ENCODE measurements at places on chromosomes 6 and 20.
A peak's percentile ranks its signal among the peaks of the same experiment; 100 is the strongest.

- no peak for DNase-seq
These were observed 41.1 kb downstream of the FARS2 start for GRCh38 chr6:5302220-5302946.

- no peak for DNase-seq
These were observed 1.3 kb downstream of the C20orf202 start for GRCh38 chr20:1204576-1204975.

DNA sequence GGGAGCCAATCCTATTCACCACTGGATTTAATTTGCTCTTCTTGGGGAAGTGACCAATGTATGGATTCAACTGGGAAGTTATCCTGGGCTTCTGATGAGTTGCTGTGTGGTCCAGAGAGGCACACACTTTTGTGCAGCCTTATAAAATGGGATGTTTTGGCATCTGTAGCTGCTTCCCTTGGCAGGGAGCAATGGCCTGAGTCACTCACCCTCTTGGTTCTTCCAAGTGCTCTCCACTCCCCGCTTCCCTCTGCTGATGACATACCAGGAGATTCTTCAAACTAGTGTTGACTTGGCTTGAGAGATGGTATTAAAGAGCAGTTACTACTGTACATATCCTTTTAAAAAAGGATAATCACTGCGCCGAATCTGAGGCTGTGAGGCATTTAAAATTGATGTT, 105.8 kb downstream of the JARID2 start:
- DNase-seq = peak; percentile 20

- DNase-seq = no peak
These were observed 19.8 kb upstream of the TREM1 start for GRCh38 chr6:41306187-41306854.

- DNase-seq = no peak
These were observed 318.9 kb downstream of the TAF4 start for GRCh38 chr20:61746781-61747180.

- DNase-seq = no peak
These were observed 17.1 kb downstream of the TRIM27 start for GRCh38 chr6:28906669-28907068.

GRCh38 chr20:61912665-61913422, 152.8 kb downstream of the TAF4 start:
- no peak for DNase-seq

GRCh38 chr6:44917430-44917829, 410.7 kb upstream of the RUNX2 start:
- no peak for DNase-seq

DNA sequence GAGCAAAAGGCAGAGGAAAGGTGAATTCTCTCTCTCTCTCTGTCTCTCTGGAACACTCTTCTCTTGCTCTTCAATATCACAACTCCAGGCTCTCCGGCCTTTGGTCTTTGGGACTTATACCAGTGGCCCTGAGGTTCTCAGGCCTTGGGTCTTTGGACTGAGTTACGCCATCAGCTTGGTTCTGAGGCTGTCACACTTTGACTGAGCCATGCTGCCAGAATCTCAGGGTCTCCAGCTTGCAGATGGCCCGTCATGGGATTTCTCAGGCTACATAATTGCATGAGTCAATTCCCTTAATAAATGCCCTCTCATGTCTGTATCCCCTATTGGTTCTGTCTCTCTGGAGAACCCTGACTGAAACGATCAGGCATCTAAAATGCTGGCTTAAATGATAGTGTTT, 12.9 kb downstream of the BTN2A1 start:
- DNase-seq = no peak

GRCh38 chr6:145245119-145245518, 490.2 kb downstream of the EPM2A start:
- DNase-seq = no peak

GRCh38 chr6:165889636-165890403, 226.8 kb upstream of the PDE10A start:
- no peak for DNase-seq

DNA sequence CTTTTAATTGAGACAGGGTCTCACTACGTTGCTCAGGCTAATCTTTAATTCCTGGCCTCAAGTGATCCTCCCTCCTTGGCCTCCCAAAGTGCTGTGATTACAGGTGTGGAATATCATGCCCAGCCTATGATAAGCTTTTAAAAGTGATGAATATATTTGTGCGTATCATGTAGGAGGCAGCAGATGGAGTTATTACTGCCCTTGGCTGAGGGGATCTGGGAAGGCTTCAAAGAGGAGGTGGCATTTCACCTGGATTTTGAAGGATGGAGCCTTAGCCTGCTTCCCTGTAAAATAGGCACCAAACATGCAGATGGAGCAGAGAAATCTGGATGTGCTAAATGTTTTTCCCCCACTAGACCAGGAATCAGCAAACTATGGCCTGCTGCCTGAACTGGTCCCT, 10.1 kb downstream of the PIM1 start:
- no peak for DNase-seq
